GOT3 (cell line): ENCODE measurements at places on chromosomes 12 and 14.

GRCh38 chr12:25681580-25681979, 128.5 kb upstream of the LMNTD1 start:
- no peak for DNase-seq

GRCh38 chr12:55797068-55797467, 20.5 kb downstream of the SARNP start:
- no peak for DNase-seq

GRCh38 chr14:34951286-34951685, 31.5 kb upstream of the SRP54 start:
- no peak for DNase-seq

DNA sequence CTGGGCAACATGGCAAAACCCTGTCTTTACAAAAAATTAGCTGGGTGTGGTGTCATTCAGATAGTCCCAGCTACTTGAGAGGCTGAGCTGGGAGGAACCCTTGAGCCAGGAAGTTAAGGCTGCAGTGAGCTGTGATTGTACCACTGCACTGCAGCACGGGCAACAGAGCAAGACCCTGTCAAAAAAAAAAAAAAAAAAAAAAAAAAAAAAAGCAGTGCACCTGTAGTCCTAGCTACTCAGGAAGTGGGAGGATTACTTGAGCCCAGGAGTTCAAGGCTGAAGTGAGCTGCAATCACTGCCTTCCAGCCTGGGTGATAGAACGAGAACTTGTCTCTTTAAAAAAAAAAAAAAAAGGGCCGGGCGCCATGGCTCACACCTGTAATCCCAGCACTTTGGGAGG, 5.6 kb downstream of the REM2 start:
- DNase-seq: no peak

DNA sequence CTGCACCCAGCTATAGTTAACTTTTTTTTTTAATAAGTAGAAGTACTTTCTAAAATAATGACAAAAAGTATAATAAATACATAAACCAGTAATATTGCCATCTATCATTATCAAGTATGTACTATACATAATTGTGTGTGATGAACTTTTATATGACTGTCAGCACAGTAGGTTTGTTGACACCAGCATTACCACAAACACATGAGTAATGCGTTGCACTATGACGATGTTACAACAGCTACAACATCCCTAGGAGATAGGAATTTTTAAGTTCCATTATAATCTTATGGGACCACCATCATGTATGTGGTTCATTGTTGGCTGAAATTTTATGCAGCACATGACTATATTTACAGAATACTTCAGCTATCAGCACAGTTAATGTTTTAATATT, 62.9 kb upstream of the VSX2 start:
- no peak for DNase-seq

DNA sequence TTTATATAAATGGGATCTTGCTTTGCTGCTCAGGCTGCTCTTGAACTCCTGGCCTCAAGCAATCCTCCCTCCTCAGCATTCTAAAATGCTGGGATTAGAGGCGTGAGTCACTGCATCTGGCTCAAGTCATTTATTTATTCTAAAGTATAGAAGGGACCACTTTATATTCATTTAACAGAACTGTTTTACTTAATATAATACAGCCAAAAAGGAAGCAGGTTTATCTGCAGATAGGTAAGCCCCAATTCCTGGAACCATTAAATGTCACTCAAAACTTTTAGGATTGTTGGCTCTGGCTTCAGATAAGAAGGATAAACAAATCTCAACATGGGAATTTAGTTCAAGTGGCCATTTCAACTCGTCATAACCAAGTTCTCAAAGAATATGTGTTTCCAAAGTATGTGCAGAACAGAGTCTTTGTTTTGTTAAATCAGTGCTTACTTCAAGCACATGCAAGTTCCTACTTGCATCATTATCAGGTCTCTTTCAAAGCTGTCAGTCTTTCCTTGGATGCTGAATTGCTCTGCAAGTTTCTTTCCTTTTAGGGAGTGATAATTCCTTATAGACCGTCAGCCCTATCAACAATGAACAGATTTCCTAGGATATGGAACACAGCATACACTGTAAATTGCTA, 60.4 kb downstream of the KITLG start:
- DNase-seq: no peak

DNA sequence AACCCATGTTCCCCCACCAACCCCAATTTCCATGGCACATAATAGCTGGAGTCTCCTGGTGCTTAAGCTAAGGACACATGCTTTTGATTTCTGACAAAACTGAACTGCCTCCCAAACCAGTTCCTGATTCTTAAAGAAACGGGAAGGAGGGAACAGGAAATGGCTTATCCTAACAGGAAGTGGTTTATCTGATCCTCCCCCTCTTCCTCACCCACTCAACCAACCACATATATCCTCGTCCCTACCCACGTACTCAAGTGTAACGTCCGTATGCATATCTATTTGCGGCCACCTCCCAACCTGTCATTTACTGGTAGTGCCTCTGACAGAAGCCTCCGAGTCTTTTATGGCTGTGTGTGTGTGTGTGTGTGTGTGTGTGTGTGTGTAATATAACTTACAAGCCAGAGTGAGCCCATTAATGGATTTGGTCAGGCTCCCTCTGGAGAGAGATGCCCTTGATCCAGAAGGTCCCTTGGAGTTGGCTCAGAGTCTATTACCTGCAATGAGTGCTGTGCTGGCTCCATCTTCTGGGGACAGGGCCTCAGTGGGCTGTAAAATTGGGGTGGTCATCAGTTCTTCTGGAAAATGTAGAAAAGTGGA, 7.7 kb downstream of the DAZAP2 start:
- no peak for DNase-seq

DNA sequence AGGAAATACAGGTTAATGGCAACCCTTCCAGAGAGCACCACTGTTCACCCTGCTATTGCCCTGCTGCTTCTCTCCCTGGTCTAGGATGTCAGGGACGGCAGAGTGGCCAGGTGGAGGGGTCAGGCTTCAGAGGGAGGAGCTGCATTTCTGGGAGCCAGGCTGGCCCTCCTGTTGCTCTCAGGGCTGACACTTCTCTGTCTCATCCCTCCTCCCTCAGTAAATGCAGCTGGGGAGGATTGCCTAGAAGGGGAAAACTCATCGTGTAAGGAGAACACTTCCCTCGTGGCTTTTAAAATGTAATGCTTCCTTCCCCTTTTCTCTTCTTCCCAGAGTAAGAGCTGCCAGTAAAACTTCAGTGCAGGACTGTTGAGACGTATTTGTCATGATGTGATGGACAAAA, 20.8 kb downstream of the SUSD6 start:
- DNase-seq: no peak

DNA sequence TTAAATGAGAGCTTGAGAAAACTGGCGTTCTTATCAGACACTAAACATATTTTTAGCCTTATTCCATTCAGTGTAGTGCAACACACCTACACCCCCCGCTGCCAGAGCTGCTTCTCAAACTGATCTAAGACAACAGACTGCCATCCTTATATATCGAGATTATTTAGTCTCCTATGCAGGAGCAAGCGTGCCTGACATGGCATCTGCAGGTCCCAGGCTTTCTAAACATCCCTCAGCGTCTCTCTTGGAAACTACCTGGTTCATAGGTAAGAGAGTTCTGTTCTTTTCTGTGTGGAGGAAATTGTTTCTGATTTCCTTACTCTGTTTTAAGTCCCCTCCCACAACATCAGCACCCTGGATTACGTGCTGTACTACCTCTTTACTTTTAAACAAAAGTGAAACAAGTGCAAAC, 117.1 kb upstream of the PTPRB start:
- DNase-seq: no peak

DNA sequence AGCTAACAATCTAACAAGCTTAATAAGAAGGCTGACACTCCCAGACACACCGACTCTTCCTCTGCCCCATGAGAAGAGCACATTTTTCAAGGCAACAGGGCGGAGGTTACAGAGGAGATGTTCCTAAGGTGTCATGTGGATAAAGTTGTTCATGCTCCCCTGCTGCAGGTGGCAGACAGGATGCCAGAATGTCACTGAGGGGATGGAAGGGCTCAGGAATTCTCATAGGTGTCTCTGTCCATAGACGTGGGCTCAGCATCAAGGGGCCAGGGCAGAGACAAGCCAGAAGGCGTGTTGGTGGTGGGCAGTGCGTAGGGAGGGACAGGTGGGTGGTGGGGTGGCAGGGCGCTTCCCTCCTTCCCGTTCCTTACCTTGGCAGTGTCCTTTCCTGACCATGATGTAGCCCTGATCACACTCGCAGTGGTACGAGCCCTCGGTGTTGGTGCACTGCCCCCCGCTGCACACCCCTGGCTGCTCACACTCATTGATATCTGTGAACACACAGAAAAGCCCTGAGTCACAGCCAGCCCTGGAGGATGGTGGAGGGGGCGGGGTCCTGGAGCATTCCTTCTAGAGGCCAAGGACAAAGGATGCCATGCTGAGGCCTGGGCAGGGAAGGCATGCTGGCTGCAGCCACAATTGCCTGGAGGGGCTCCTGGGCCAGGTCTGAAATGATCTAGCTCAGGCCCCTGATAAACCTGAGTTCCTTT, 23.0 kb downstream of the ISCA2 start:
- DNase-seq: no peak

DNA sequence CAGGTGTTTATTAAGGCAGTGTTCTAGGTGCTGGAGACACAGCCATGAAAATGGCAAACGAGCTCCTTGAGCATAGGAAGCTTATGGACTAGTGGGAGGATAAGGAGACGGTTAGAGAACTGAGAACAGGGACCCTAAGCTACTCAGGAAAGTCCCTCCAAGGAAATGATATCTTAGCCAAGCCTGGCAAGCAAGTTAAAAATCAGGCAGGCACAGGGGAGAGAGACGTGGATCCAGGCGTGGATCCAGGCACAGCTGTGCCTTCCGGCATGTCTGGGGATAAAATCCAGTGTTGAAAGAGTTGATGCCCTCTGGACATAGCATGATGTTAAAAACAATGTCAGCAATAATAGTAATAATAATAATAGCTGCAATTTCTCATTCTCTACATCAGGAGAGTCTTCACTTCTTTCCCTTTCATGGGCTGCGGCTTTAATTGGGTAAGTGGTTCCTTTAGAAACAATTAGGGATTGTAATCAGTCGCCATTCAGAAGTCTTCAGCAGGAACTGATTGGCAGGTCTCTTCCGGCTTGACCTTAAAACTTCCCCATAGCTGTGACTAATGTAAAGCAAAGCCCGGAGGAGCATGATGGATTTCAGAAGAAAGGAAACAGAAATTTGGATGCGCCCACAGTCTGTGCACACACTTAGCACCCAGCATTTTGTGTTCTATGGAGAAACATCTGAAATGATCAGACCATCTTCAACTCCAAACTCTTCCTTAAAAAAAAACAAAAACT, 230.2 kb downstream of the SLC41A2 start:
- no peak for DNase-seq

DNA sequence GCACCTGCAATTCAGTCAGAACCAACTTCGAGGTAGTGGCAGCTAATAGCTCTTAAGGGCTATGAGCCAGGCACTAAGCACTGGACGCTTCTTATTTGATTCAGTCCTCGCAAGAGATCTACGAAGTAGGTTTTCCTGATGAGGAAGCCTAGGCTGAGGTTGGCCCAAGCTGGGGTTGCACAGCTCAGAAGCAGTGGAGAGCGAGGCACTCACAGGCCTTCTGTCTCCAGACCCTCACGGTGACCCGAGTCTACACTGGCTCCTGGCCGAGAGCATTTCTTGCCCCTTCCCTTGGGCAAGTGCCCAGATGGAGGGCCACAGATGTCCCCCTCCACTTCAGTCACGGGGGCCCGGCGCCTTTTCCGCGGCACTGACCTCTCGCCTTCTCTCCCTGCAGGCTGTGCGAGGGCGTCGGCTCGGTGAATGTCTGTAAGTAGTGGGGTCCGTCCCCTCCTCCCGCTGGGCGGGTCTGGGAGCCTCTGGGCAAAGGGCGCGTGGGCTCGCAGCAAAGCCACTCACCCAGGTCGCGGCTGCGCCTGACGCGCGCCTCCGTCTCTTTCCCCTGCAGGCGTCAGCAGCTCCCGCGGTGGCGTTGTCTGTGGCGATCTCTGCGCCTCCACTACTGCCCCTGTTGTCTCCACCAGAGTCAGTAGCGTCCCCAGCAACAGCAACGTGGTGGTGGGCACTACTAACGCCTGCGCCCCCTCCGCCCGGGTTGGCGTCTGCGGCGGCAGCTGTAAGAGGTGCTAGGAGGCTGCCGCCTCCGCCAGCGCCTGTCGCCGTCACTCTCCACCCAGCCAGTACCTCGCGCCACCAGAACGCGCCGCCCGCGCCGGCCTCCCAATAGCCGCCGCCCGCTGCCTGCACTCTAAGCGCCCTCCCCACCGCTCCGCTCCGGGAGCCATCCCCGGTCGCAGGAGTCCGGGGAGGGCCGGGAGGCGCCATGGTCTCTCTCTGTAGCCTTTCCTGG, 13.1 kb downstream of the KRT83 start:
- no peak for DNase-seq

DNA sequence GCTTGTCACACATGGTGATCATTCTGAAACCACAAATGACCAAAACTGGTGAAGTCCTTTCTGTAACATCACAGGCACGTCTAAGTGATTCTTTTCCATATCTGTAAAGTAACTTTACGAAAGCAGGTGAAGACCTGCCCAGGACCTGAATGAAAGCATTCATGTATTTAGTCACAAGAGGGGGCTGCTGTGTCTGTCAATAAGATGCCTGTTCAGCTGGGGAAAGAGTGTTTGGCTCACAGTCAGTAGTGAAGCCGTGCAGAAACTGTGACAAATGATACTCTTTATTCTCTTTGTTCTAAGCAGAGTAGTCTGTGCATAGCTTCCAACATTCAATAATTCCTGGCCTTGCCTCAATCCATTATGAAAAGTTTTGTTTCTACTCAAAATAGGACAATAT, 373.5 kb upstream of the OR4E1 start:
- DNase-seq: no peak

GRCh38 chr14:105507247-105507646, 16.2 kb downstream of the TEDC1 start:
- no peak for DNase-seq

DNA sequence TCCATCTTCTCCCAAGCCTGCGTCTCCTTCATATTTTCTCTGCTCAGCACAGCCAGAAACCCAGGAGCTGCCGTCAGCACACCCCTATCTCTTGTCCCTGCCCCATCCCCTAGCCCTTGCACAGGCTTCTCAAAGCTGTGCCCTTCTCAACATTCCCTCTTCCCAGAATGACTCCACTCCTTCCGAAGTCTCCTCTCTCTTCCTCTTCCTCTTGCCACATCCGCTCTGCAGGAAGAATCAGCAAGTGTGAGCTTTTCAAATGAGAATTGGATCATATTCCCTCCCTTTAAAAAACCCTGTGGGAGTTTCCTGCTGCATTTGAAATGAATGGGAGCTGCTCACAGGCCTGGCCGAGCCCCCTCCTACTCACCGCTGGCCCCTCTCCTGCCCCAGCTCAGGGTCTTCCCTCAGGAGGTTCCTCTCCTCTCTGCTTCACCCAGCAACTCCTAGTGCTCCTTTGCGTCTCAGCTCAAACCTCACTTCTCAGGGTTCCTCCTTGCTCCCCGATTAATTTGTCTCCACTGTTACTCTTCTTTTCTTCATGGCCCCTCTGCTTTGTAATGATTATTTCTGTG, 528.5 kb upstream of the CCDC196 start:
- DNase-seq: no peak

DNA sequence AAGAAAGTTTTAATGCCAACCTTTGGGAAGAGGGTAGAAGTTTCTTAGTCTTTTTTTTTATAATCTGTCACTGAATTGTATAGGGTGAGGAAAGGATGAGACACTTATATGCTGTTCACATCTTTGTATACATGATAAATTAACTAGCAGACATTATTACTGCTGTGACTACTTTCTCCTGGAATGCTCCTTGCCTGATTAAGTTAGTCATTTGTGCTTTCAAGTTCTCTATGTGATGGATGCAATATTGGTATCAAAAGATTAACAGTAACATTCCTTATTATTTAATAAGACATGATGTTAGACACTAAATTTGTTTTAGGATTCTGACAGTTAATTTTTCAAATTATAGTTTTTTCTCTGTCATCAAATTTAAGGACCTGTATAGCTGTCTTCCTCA, 223.4 kb upstream of the GARIN2 start:
- no peak for DNase-seq
